Anterior cingulate cortex (tissue), 58 donors: ENCODE measurements at places on chromosomes 1 and 21.

GRCh38 chr1:118043624-118044023 is 114.1 kb downstream of the WDR3 start:
- DNase-seq, result no peak

DNA sequence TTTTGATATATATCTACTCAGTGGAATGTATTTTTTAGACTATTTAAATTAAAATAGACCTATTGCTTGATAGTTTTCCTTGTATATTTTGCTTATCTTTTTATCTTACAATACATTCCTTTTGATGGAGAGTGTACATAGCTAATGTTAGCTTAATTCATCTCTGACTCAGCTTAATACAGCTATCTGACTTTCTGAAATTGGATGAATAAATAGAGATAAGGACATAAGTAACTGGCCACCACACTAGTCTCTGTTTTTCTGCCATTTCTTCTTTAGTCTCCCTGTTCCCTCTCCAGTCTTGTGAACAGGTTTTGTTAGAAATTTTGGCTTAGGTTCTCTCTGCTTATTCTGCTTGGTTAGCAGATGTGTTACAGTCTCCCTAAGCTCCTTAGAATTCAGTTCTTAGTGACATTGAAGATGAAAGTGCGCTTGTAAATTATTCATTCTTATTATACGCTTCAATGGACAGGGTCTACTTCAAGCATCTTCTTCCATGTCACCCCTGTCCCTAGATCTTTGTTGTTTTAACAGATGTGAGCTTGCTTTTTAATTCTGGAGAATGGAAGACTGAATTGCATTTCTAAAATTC is 59.6 kb downstream of the XPR1 start:
- DNase-seq, result no peak

GRCh38 chr1:10625554-10625953 is 150.8 kb downstream of the PEX14 start:
- DNase-seq, result no peak

- no peak for DNase-seq
Measured at GRCh38 chr1:19040010-19040680, 83.7 kb upstream of the IFFO2 start.

DNA sequence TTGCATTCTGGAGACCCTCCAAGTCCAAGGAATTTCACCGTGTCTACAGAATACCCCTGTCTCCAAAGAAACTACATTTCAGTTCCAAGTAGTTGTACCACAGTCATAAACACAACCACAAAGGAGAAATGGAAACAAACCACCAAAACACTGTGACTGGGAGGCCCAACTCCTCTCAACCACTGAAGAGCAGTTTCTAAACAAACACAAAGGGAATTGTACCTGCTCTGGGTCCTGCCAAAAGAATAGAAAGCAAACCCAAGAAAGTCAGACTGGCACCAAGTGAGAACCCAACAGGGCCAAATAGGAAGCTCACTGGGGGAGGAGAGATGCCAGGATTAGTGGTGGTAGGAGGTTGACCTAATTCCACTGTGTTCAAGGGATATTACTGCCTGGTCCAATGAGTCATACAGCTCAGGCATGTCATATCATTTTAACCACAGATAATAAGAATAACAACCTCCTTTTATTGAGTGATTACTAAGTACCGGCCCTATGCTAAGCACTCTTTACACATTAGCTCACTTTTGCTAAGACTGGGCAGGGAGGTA is 123.9 kb upstream of the PPP2R5A start:
- no peak for DNase-seq

DNA sequence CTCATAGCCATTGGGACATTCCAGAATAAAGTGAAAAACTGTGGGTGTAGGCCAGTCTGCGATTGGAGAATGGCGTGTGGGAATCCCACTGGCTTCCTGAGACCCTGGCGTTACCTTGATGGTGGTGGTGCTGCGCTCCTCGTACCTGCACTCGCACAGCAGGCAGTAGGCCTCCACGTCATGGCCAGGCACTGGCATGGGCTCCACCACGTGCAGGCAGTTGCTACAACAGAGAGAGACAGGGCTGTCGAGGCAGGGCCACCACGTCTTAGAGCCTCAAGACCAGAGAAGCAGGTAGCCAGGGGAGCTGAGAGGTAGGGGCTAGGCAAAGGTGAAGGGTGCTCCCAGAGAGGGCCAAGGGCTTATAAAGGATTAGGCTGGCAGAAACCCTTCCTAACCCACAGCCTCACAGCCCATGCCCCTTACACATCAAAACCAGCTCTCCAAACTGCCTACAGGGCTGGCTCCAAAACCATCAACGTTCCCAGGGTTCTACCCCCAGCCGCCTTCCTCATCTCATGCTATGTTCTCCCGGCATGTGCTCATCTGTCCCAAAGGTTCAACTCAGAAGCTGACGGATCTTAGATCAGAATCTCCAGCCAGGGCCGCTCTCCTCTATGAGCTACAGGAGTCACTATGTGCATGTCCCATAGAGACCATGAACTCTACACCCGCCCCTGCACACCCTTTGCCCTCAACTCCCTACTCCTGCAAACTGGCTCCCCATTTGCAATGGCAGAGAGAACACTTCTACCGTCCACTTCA is 7.5 kb downstream of the TMEM9 start:
- no peak for DNase-seq

GRCh38 chr1:53137729-53138128 is 4.7 kb downstream of the SLC1A7 start:
- no peak for DNase-seq

DNA sequence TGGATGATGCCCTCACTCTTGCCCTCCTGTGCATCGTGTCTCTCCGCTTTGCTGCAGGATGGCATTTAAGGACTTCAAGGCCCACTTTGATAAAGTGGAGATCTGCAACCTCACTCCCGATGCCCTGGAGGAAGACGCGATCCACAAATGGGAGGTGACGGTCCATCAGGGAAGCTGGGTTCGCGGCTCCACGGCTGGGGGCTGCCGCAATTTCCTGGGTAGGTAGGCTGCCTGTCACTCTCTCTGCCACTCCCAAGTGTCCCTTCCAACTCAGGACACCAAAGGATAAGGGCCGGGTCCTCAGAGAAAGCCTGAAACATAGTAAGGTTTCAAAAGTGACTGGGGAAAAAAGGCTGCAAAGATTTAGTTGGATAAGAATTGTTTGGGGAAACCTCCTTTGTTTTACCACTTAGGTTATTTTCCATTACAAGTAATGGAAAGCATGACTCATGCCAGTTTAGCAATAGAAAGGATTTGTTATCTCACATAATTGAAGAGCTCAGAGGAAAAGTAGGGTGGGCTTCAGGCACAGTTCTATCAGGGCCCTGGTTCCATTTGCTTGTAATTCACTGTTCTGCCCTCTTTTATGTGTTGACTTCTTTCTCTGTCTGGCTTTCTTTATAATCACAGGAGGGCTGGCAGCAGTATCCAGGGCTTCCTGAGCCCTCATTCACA is 31.9 kb downstream of the CAPN9 start:
- DNase-seq, result no peak

GRCh38 chr1:16028237-16029002 is 6.6 kb downstream of the CLCNKA start:
- no peak for DNase-seq

DNA sequence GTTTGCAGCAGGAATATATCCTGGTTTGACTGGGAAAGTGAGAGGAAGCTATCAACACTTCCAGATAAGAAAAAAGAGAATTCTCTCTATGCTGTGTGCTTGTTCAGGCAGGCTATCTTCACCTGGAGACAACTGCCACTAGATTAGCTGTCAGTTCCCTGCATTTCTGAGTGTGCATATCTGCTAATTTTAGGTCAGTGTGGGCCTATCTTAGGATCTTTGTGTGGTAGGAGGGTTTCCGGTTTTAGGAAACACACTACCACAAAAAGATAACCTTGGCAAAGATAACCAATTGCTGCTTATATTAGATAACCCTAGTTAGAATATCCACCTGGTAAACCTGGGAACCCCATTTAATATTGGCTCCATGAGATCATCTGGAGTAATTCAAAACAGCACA is 22.5 kb upstream of the GBP5 start:
- DNase-seq, result no peak

DNA sequence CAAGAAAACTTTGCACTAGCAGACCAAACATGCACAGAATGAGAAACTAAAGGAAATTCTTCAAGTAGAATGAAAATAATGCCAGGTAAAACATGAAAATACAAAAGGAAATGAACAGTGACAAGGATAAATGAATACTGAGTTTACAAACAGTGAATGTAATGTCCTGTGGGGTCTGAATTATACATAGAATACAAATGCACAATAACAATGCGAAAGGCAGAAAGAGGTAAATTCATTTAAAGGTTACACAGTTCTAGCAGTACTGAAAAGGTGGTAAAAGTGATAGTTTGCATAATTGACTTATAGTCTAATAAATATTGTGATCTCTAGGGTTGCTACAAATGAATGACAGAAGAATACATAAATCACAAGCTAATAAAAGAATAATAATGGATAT is 12.9 kb downstream of the CD55 start:
- no peak for DNase-seq

DNA sequence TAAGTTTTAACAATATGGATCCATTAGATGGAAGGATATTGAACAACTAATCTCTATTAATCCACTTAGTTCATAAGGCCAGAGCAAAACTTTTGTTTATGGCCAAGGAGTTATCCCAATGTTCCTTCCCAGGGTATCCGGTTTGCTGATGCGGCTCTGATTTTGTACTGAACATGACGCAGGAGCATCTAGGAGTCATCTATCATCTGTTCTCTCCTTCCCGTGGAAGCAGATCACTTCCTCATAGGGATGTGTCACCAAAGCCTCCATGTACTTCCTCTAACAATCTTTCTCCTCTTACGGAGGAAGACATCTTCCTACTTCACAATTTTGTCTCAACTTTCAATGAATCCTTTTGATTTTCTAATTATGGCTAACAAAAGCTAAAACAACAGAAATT is 206.6 kb downstream of the APP start:
- DNase-seq, result no peak

- DNase-seq, result no peak
Measured at GRCh38 chr1:152225678-152226077, 1.7 kb upstream of the HRNR start.

GRCh38 chr1:182395906-182396305 is 4.3 kb upstream of the GLUL start:
- DNase-seq, result no peak
